ENCODE measurements at places on chromosomes 7 and 10.

GRCh38 chr7:120486164-120486563 lies 213.2 kb downstream of the KCND2 start:
- DNase-seq = no peak

GRCh38 chr10:10222304-10222841 lies 795.3 kb upstream of the CELF2 start:
- peak; percentile 33 for DNase-seq

DNA sequence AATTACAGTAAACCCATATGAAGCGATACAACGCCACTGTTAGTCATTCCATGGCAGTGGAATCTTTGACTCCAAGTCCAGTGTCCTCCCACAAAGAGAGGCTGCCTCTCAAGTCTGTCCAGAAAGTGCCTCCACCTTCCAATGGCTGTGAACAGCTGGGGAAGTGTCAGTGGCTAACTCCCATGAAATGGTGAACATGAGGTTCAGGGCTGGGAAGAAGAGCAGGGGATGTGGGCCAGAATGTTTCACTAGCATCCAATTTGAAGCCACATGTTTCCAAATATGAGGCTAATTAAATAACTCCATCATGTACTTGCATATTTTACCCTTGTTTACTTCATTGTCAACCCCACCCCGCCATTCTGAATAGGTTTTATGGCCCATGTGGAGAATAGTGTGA lies 53.1 kb upstream of the CHST15 start:
- DNase-seq = no peak

DNA sequence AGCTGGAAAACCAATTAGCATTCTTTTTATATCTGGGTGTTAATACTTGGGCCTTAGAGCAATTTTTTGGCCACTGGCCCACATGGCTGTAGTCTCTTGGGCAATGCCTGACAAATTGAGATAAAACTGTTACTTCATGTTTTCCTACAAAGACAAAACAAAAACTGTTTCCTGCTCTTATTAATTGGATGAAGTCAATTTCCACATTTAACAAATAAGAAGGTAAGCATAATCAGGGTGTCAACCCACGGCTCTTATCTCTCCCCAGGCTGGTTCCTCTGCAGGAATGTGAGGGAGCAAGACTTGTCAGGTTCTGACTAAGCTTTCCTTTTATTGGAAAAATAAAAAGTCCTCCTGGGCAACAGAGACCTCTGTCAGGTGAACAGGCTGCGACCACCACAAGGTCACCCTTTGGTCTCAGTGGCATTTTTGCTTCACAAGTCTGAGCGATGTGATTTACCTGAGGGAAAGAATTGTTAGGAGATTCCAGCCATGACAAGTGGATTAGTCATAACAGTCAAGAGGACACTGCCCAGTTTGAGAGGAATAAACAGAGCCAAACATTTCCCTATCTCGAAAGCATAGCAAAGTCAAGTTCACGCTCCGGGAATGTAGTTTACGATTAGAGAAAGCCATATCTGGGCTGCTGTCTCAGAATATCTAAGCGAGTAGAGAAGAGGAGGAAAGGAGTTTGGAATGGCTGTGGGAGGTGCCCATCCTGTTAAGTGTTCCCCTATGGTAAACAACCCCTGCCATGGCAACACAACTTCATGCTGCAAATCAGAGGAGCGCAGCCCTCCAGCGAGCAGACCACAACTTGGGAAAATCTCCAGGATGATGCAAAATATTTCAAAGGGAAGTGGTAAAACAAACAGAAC lies 144.4 kb downstream of the TES start:
- DNase-seq = peak; percentile 99

GRCh38 chr7:48090095-48090805 lies 1.2 kb downstream of the UPP1 start:
- peak; percentile 51 for DNase-seq

DNA sequence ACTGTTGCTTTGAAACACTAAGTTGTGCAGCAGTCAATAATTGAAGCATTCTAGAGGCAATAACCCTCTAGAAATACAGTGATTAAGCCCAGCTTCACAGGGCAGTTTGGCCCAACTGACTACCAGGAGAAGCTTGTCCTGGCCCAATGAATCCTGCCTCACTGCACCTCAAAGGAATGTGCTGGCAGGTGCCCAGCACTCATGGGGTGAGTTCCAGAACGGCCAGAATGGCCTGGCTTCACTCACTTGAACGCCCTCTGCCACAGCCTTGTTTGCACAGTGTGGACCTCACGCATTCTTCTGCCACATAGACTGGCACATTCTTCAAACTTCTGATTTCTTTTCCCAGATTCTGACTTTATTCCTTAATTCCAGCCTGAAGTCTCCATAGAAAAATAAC lies 6.6 kb upstream of the ITIH2 start:
- DNase-seq = no peak

DNA sequence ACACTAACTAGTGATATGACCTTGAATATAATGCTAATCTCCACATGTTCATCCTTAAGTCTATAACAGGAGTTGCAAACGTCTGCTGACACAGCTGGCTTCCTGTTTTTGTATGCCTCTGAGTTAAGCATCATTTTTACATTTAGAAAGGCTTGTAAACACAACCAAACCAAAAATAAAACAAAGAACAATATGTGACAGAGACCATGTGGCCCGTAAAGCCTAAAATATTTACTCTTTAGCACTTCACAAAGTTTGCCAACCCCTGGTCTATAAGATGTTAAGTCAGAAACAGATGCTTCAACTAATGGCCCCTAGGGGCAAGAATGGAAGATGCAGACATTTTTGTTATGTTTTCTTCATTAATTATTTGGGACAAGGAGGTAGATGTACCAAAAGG lies 109.3 kb downstream of the CPEB3 start:
- DNase-seq = peak; percentile 16

DNA sequence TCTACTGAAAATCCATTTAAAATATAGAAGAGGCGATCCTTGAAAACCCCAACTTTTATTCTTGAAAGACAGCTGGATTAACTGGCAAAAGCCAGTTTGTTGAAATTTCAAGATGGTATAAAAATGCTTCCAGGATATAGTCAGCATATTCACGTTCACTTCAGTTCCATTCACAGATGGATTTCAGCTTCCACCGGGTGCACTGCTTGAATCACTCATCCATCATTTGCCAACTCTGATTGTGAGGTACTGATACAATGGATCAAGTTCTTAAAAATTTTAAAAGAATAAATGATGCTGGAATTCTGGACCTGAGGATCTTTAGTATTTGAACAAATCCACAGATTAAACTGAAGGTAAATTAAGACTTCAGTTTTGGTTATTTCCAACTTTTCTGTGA lies 2.4 kb downstream of the PURB start:
- peak; percentile 35 for DNase-seq

DNA sequence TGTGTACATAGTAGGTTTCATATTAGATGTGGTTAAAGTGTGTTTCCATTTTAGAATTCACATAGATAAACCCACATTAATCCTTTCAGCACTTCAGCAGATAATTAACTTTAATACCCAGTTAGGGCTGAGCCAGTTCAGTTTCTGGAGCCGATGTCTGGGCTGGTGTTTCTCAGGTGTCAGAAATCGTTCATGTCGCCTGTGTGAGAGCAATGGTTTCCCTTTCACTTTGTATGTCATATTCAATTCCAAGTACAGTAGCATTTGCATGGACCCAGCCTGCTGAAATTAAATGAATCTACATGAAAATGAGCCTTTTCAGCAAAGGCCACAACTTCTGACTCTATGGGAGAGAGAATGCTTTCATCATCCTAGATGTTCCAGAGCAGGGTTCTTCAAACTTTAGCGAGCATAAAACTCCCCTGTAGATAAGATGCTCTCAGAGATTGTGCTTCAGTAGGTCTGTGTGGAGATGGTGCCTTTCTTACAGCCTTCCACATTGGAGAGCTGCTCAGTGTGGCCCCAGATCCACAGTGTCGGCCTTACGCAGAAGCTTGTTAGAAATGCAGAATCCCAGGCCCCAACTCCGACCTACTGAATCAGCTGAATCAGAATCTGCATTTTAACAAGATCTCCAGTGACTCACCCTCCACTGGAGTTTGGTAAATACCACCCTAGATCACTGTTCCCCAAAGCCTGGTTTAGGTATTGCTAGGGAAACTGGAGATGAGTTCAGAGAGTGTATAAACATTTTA lies 19.6 kb downstream of the WIPF3 start:
- no peak for DNase-seq

- peak; percentile 98 for DNase-seq
Observed at GRCh38 chr10:110918269-110918642, 724 bp downstream of the BBIP1 start.

- DNase-seq = peak; percentile 74
Observed at GRCh38 chr7:16644636-16645592, 640 bp downstream of the ANKMY2 start.

GRCh38 chr7:104207348-104207730 lies 474 bp downstream of the ORC5 start:
- no peak for DNase-seq

Measured in EH (cell line).